ENCODE measurements at places on chromosomes 7 and 10. TPM values are rescaled to one million over a fixed set of nuclear protein-coding genes. Genes with fewer than 3 reads are reported as not detected.

TASOR2 gene
- total RNA-seq, result 38.8 TPM

SDHAF3 gene
- 12.8 TPM for total RNA-seq

GRM3 gene
- total RNA-seq, result 0.22 TPM

TDRD1 gene
- 1.2 TPM for total RNA-seq

UBE3C gene
- 50.8 TPM for total RNA-seq

TRIM50 gene
- not detected for total RNA-seq

C10orf120 gene
- total RNA-seq, result not detected

PON3 gene
- 0.54 TPM for total RNA-seq

TMEM26 gene
- 0.16 TPM for total RNA-seq

FAM25A gene
- total RNA-seq, result not detected

SYNPO2L gene
- total RNA-seq, result 792 TPM

PLPP4 gene
- 0.27 TPM for total RNA-seq

PDE6C gene
- total RNA-seq, result not detected

FOXI2 gene
- 0.24 TPM for total RNA-seq

PNLIP gene
- not detected for total RNA-seq

CYP26C1 gene
- not detected for total RNA-seq

CALML3 gene
- not detected for total RNA-seq

UFSP1 gene
- total RNA-seq, result 2.1 TPM

CHN2 gene
- total RNA-seq, result 33.6 TPM

ASB10 gene
- 17.3 TPM for total RNA-seq

HTRA1 gene
- 104 TPM for total RNA-seq

AMPH gene
- 6.7 TPM for total RNA-seq

FEZF1 gene
- total RNA-seq, result 0.13 TPM

TYW1B gene
- total RNA-seq, result 0.92 TPM

METTL27 gene
- 0.35 TPM for total RNA-seq

CCDC172 gene
- not detected for total RNA-seq

TMEM196 gene
- not detected for total RNA-seq

CABCOCO1 gene
- total RNA-seq, result not detected

CADPS2 gene
- 6.3 TPM for total RNA-seq

SLC18A3 gene
- not detected for total RNA-seq

SKIDA1 gene
- 1.8 TPM for total RNA-seq

SYT15 gene
- total RNA-seq, result 6.7 TPM

GHRHR gene
- not detected for total RNA-seq
